ENCODE measurements at places on chromosomes 5 and 9.

DNA sequence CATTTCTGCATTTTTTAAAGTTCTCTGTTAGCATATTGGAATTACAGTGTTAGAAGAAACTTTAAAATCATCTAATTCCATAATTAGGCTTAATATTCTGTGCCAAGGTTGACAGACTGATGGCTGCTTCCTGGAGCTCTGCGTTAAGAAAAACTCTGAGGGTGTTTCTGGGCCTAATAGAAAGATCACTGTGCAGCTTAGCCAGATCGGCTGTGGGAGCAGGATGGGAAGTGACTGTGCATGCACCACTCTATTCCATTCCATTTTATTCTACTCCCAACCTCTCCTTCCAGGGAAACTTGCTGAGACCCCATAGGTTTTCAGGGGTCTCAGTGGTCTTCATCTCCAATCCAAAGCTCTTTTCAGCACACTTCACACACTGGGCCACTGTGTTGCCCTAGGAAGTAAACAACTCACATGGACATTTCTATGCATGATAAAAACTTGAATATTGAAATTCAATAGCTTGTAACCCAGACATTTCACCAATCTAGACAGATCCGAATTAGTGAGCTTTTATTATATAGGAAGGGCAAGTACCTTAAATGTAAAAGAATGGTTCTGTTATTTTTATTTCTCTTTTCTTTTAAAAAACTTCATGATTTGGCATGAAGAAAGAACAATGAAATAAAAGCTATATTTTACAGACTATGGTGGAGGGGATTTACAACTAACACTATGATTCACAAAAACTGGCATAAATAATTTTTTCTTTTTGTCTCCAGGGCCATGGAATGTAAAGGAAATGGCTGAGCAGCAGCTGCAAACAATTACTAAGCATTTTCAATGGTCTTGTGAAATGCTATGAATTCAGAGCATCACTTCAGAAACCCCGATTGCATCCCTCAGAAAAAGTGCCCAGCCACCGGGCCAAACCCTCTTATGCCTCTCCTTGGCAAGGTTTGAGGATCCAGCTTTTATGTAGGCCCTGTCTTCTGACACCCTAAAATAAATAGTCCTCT is 51.4 kb upstream of the DAB2 start:
- no peak for DNase-seq

GRCh38 chr9:33942471-33943083 is 106.1 kb downstream of the UBAP2 start:
- no peak for DNase-seq

DNA sequence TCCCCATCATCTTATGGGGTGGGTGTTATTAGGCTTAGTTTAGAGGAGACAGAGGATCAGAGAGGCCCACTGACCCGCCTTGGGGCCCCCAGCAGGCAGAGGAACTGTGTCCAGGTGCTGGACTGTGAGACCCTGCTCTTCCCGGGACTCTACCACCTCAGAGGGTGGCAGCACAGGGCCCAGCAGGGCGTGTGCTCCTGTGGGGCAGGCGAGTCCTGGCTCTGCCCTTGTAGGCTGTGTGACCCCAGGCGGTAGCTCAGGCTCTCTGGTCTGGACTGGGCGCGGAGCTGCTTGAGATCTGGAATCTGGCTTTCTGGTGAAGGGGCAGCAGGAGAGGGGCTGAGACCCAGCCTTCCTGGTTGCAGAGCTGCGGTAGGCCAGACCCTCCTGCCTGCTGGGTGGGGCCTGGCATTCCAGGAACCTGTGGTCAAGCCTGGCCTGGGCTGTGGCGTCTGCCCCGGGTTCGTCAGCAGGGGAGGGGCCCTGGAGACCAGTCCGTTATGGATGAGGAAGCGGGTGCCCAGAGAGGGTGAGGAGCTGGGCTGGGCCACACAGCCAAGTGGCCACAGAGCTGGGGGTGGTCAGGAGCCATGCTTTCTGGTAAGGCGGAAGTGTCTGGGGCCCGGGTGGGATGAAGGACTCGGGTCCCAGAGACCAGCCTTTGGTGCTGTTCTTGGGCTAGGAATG is 46.5 kb downstream of the RXRA start:
- DNase-seq: no peak

- DNase-seq: no peak
These were observed 115.1 kb downstream of the PCSK1 start for GRCh38 chr5:96317945-96318344.

- DNase-seq: no peak
These were observed 67.3 kb upstream of the SGCD start for GRCh38 chr5:156259618-156260017.

DNA sequence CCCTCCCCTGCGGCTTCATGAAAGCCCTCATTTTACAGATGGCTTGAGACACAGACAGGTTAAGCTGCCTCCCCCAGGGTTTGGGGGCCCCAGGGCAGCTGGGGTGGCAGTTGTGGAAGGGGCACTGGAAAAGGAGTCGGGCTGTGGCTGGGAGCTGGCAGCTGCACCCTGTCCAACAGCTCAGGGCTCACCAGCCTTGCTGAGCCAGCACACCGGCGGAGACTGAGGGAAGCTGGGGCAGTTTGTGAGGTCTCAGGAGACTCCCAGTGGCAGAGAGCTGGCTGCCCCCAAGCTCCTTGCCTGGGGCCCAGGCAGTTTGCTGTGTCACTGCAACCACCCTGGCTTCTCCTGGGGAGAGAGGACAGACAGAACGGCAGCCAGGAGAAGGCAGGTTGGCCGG is 34.8 kb upstream of the RAPGEF1 start:
- no peak for DNase-seq

DNA sequence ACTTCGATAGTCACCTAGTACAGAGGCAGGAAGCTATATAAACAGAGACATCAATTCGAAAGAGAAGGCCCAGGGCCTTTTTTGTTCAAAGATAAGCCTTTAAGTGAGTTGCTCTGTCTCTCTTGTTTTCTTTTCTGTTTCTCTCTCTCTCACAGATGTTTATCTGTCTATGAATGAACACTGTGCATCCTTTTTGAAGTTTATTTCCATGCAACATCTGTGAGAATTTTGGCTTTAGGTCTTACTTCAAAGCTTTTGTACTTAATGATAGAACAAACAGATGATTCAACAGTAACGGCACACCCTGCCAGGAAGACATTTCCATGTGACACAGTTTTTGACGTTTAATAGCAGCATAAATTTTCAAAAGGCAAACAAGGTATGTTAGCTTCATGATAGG is 1413.1 kb upstream of the CDH6 start:
- DNase-seq: no peak

GRCh38 chr5:150638488-150639376 is 1.7 kb upstream of the SYNPO start:
- no peak for DNase-seq

DNA sequence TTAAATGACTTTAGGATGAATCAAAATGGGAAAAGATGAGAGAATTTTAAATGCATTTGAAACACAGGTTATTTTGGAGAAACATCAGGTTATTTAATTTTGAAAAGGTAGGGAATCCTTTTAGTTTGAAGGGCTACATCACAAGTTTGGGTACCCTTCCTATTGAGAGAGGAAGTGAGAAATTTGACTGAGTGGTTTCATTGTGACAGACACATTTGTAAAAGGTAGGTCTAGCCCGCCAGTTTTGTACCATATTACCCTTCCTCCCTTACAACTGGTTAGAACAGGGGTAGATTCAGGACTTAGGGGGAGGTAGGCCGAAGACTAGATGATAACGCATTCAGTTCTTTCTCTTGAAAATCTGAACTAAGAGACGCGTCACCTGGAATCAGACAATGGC is 464.2 kb downstream of the EBF1 start:
- DNase-seq: no peak

DNA sequence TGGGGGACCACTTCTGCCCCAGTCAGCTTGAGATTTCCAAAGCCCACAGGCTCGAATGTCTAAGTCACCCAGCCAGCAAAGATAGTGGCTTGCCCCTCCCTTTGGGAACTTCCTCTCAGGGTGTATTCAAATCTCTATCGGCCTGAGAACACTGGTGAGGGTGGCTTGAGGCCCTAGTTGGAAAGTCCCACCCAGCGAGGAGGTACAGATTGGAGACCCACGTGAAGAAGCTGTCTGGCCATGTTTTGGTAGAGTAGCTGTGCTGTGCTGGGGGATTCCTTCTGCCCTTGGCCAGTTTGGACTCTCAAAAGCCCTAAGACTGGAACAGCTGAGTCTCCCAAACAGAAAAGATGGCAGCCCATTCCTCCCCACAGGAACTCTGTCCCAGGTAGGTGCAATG is 172.7 kb upstream of the RIOK2 start:
- no peak for DNase-seq

- DNase-seq: no peak
These were observed 19.3 kb downstream of the SLC6A7 start for GRCh38 chr5:150209099-150209635.

Measured in omental fat pad (tissue), 4 donors.